Stimulated activated CD4-positive, alpha-beta T cell treated with anti-CD3 and anti-CD28 coated beads, Interleukin-1b, Interleukin-23, amount 100 ng/mL, for 24 hours (primary cell): ENCODE measurements at places on chromosomes 16 and 17.

DNA sequence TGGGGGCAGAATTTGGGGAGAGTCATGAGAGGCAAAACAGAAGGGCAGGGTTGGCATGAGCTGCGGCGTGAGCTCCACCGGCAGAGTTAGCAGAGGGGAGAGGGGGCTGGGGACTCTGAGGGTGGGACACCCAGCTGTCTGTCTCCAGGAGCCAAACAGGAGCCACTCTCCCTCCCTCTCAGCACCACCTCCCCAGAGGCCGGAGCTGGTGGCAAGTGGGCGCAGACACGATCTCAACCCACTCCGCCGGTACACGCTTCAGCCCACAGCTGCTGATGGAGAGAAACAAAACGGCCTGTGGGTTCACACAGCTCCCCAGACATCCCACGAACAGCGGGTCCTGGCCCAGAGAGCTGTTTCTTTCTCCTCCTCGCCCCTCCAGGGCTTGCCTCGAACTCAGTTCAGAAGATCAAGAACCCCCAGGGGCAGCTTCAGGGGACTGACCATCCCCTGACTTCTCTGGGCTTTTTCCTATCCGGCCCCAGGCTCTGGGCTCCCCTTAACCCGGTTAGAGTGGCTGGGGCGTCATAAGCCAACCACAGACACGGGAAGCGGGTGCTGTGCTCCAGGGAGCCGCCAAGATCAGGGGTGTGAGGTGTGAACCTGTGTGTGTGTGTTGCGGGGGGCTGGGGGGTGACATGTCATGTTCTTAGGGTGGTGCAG lies 7.6 kb downstream of the RHBDF2 start:
- no peak for DNase-seq

DNA sequence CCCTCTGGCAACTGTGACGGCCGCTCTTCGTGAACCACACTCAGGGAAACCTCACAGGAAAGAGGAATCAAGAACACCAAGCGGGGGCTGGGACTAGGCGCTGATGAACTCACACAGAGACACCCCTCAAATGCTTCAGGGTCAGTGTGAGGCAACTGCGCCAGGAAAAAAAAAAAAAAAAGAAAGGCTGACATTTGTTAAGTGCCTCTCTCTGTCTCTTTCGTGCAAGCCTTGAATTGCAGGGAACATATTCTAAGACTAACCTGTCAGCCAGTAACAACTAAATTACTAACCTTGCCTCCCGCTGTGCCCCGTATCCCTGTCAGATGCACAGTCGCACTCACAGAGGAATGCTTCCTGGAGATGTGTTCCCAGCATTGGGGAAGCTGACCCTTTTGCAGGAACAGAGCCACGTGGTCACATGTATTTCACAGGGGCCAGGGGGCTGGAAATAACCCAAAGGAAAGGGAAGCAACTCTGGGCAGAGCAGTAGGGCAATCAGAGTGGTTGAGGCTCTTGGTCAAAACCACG lies 247.8 kb downstream of the XYLT1 start:
- no peak for DNase-seq

- no peak for DNase-seq
Observed at GRCh38 chr17:21242780-21243515, 10.3 kb downstream of the NATD1 start.

GRCh38 chr16:8708536-8708935 lies 34.1 kb downstream of the ABAT start:
- no peak for DNase-seq
